ENCODE measurements at places on chromosomes 12 and 14. TPM values are rescaled to one million over a fixed set of nuclear protein-coding genes. Genes with fewer than 3 reads are reported as not detected.

GRCh38 chr12:3973269-3973884 lies 100.2 kb upstream of the PARP11 start:
- DNase-seq: no peak

GRCh38 chr14:73842201-73842600 lies 9.4 kb upstream of the PTGR2 start:
- DNase-seq: no peak

DNA sequence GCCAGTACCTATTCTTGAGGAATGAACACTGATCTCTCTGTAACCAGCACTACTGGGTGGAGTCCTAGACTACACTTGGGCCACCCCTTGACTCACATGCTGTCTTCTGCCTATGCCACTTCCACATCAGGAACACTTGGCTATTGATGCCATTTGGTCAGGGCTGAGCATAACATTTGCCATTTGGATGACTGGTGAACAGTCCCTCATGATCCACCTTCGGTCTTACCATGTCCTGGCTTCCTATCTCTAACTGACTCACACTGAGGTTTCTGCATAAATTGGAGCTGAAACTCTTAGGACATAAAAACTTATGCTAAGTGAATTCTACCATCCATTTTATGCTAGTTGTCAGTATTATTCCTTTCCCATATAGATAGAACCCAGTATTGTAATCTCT lies 91.7 kb upstream of the PELI2 start:
- no peak for DNase-seq

DNA sequence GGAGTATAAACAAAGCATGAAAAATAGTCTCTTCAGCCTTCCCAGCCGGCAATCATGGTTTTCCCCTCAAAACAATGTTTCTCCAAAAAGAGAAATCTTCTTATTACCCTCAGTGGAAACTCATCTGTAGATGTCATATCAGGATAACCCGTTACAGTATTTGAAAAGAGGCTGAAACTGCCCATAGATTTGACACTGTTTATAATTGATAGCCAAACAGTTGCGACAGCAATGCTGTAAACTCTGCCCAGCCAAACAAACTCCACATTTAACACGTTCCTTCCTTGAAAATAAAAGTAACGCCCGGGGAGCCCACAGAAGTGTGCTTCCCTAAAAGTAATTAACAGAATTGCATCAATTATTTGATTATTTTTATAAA lies 201.3 kb upstream of the FOXN3 start:
- DNase-seq: peak; percentile 11

JDP2 gene
- total RNA-seq: 8.2 TPM

Measured in PC-3 (cell line).